ENCODE measurements at places on chromosomes 7 and 10.

GRCh38 chr10:33244354-33244967 lies 90.0 kb downstream of the NRP1 start:
- DNase-seq: no peak

- DNase-seq: no peak
Observed at GRCh38 chr7:38839851-38840250, 69.1 kb downstream of the VPS41 start.

DNA sequence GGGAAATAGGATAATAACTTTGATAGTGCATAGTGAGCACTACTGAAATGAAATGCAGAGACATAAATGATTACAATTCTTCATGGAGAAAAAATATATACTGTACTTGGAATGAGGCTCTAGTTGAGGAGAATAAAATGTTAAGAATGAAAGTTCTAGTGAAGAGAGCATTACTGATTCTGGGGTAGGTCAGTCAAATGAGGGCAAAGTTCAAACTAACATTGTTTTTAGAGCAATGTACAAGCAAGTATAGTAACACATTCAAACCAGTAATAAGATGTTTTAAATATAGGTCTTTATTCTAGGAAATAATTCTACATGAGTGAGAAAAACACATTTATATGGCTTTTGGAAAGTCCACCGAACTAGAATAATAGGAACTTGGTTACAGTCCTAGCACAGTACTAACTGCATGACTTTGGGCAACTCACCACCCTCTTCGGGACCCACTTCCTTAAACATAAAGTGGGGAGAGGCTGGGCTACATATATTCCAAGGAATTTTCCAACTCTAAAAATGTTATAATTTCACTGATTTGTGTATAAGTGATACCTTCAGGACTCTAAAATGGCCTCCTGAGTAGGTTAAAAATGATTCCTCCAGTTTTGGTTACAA lies 86.4 kb downstream of the CDK6 start:
- no peak for DNase-seq

DNA sequence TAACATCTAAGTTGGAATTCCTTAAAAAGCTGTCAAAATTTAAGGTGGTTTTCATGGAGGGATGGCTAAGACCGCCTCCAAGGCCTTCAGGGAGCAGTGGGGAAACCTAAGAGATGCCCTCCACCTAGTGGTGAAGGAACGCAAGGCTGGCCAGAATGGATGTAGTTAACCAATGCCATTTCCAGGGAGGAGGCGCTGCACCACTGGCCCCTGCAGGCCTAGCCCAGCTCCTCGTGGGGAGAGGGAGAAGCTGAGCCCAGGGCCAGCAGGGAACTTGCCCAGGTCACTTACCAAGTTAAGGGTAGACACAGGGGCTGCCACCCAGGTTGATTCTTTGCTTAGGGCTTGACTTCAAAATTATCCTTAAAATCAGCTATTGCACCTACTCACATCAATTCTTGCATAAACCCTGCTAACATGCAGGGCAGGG lies 32.0 kb downstream of the FIGNL1 start:
- DNase-seq: no peak

DNA sequence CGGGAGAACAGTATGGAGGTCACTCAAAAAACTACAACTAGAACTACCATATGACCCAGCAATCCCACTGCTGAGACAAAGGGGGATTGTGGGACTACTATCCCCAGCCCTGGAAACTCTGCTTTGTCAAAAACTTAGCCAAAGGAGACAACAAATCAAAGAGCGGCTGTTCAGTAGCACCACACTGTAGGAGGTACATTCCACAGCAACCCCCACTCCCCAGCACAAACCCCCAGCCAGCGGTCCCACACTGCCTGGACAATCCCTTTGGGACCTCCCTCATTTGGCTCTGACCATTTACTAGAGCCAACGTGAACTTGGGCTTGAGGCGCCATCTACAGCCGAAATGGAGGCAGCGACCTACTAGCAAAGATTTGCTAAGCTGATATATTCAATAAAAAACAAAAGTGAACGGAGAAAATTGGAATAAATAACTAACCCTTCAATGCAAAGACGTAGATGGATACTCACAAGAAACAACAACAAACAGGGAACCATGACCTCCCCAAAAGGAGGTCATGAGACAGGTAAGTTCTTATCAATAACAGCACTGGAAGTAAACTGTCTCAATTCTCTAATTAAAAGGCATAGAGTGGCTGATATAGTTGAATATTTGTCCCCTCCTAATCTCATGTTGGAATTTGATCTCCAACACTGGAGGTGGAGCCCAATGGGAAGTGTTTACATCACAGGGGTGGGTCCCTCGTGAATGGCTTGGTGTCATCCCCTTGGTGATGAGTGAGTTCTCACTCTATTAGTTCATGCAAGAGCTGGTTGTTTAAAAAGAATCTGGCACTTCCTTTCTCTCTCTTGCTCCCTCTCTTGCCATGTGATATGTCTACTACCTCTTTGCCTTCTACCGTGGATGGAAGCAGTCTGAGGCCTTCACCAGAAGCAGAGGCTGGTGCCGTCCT lies 119.0 kb upstream of the KCNMA1 start:
- no peak for DNase-seq

- DNase-seq: no peak
Observed at GRCh38 chr10:44278837-44279324, 106.0 kb downstream of the CXCL12 start.

- DNase-seq: no peak
Observed at GRCh38 chr10:125206623-125207022, 46.3 kb upstream of the CTBP2 start.

- DNase-seq: no peak
Observed at GRCh38 chr10:83425306-83425705, 714.0 kb upstream of the GHITM start.

DNA sequence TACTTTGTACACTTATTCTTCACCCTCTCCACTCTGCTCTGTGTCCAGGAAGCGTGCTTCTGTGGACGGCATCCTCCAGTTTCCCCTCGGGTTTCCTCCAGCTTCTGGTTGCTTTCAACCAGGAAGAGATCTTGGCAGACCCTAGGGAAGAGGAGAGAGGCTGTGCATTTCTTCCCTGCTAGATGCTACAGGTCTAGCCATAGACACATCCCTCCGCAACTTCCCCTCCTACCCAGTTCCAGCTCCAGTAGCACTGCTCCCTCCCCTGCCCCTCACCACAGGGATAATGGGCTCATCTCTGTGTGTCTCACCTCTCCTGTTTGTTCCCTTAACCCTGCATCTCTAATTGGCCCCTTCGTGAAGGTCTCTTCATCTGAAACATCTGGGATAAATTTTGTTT lies 16.3 kb downstream of the TLL2 start:
- DNase-seq: no peak

DNA sequence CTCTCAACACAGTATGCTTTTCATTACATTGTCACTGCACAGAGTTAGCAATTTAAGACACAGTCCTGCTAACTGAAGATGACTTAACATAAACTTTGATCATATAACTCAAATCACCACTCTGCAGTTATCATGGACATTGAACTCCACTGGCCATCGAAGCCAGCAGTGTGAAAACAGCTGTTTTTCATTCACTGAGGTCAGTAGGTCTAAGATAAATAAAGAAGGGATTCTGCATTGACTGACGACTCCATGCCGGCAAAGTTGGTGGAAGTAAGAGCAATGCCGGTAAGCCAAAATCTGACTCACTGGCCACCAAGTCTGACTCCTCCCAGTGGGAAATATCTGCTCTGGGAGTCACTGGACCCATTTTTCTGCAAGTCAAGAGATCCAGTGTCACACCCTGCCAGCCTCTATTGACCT lies 449.9 kb upstream of the ANKRD30A start:
- no peak for DNase-seq

DNA sequence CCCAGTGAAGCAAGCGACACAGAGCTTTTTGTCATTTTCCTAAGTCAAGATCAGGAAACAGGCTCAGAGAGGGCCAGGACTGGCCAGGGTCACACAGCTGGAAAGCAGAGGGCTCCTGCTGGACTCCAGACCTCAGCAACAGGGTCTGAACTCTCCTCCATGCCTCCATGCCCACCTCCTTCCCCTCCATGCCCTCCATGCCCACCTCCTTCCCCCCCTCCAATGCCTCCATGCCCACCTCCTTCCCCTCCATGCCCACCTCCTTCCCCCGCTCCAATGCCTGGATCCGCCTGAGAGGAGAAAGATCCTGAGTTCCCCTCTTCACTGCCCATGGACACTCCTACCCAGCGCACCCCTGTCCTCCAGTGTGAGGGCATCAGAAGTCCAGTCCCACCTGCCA lies 51.3 kb downstream of the OAT start:
- DNase-seq: no peak

GRCh38 chr10:103544657-103545310 lies 51.3 kb downstream of the NEURL1 start:
- DNase-seq: no peak

DNA sequence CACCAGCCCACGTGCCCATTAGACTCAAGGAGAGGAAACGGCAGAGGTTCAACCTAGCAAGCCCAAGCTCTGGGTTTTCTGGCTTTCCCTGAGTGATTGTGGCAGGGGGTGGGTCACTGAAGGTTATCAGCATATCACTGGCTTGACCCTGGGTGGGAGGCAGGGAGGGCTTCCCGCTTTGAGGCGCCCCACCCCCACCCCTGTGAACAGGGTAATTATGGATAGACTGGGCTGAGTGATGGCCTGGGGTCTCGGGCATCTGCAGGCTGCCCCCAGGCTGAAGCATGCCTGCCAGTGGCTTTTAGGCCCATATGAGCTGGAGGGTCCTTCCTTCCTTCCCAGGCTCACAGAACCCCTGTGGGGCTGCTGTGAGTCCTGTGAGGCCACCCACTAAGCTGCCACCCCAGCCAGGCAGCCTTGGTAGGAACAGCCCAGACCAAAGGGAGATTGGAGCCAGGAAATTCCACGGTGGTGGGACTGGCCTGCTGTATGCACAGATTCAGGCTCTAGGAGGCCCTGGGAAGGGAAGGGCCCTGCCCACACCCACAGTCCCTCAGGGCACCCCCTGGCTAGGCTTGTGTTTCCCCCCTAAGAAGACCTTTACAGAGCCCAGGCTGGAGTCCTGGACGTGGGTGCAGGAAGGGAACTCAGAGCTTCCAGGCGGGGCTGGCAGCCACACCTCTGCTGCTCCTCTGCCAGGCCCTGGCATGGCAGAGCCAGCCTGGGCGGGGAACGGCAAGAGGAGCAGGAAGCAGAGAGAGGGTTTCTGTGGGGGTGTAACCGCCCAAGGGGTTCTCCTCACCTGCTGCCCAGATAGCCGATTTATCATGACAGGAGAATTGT lies 33.1 kb downstream of the GPRIN2 start:
- no peak for DNase-seq

GRCh38 chr7:1696671-1697498 lies 26.8 kb downstream of the ELFN1 start:
- DNase-seq: no peak

- DNase-seq: no peak
Observed at GRCh38 chr7:139036901-139037300, 1.1 kb upstream of the ZC3HAV1L start.

- no peak for DNase-seq
Observed at GRCh38 chr7:28052933-28053332, 127.7 kb downstream of the JAZF1 start.

DNA sequence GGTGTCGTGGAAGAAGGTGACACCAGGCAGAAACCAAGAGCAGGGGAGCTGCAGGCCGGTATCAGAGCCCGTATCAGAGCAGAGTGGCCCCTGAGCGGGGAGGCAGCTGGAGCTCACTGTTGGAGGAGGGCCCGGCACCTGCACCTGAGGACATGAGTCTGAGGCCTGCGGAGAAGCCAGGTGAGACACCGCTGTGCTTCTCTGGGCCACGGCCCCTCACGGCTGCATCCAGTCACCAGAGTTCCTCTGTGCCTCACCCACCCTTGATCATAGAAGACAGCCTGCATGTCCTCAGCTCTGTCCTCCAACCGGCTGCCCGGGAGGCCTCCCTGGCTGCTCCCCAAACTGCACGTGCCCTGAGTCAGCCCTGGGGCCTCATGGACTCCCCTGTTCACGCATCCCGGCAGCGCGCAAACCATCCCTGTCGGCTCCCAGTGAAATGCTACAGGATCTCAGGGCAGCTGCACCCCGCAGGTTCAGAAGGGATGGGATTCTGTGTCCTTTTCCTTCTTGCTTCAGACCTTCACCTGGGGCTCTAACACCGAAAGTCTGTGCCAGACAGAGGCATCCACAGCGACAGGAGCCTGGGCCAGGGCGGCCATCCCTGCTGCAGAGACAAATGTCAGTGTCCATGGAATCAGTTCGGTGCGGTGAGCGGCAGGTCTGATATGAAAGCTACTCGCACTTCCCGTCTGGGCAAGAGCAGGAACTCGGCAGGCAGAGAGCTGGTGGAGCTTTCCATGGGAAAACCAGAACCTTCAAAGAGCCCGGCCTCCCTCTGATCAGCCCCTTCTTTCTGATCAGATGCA lies 111.9 kb upstream of the FAM20C start:
- DNase-seq: no peak

DNA sequence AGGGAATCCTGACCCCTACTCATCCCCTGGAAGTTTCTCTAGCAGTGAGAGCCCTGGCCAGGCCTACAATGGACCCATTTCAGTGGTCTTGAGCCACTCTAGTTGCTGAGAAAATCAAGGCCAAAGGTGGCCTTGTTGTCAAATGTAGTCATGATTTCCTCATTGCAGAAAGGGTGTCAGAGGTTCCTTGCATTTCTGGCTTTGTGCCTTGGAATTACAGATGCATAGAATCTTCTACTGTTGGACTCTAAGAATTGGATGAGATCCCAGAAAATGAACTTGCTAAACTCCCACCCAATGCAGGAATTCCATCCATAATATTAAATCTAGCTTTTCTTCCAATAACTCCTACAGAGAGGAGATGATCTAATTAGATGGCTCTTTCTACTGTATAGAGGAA lies 12.2 kb downstream of the CPA2 start:
- DNase-seq: no peak

GRCh38 chr7:132450188-132450587 lies 126.1 kb downstream of the PLXNA4 start:
- DNase-seq: no peak

GRCh38 chr10:86969421-86970041 lies 1.2 kb downstream of the ADIRF start:
- no peak for DNase-seq

DNA sequence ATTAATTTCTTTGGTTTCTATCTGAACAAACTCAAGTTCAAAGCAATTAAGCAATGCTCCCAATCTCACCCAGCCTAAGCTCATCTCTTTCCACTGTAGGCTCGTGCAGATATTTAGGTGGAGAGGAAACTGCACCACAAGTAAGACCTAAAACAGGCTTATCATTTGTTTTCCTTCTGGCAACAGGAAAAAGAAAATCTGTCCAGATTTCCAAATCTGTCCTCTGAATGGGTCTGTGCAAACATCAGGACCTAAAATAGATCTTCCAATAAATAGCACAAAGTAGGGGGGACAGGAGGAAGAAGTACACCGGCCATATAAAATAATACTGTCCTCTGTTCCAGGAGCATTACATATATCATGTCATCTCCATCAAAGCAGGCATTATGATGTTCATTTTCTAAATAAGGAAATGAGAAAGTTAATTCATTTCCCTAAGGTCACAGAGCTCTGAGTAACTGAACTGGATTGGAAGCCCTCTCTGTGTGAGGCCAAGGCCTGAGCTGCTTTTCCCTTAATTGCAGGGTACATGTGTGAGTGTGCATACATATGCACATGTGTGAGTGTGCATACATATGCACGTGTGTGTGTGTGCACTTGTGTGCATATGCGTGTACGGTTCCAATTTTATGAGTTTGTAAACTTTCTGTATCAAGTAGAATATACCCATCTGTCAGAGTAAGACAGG lies 92.8 kb upstream of the PARD3 start:
- no peak for DNase-seq
